ENCODE measurements at places on chromosomes 12 and 14.
A peak's percentile ranks its signal among the peaks of the same experiment; 100 is the strongest.

- peak; percentile 94 for DNase-seq
Measured at GRCh38 chr12:68856510-68856909, 48.5 kb downstream of the MDM2 start.

DNA sequence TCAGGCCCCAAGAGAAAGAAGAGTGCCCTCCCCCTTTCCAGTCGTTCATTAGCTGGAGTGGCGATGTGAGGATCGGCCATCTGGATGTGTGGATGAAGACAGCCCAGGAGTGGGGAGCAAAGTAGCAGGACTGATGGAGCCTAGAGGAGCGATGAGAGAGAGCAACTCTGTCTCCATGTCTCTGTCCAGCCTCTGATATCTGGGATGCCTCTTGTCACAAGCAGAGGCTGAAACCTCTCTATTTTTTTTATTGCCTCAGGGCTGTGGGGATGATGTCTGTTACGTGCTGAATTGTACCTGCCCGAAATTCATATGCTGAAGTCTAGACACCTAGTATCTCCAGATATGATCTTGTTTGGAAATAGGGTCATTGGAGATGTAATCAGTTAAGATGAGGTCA, 2.7 kb downstream of the SERPINA11 start:
- DNase-seq = no peak

DNA sequence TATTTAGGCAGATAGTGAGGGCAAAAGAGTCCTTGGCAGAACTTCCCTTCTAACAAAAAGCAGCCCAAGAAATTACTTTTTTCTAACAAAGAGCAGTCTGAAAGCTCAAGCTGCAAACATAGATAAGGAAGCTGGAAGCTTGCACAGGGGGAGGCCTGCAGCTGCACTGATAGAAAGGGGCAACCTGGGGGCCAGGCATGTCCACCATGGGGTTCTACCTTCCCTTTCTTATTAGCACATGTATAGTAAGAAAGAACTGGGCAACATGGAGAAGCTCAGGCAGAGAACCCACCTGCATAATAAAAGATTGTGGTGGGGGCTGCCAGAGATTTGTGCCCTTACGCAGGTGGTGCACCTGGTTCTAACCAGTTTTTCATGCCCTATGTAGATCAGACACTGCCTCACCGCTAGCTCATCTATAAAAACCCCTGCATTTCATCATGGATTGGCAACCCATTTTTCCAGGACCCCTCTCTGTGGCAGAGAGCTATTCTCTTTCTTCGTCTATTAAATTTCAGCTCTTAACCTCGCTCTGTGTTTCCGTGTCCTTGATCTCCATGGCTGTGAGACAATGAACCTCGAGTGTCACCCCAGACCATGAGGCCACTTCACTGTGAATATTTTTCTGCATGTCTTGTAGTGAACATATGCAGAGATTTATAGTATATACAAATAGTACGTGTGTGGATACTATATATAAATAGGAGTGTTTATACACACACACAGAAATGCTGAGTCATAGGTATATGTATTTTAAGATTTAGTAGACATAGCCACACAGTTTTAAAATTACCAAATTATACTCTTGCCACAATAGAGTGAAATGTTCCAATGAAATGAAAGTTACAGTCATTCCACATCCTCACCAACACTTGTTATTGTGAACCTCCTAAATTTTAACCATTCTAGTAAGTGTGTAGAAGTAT, 53.0 kb downstream of the PEX5 start:
- no peak for DNase-seq

GRCh38 chr12:46357438-46358324, 14.9 kb downstream of the SLC38A2 start:
- no peak for DNase-seq

- DNase-seq = no peak
Measured at GRCh38 chr12:89935850-89936249, 227.2 kb upstream of the ATP2B1 start.

DNA sequence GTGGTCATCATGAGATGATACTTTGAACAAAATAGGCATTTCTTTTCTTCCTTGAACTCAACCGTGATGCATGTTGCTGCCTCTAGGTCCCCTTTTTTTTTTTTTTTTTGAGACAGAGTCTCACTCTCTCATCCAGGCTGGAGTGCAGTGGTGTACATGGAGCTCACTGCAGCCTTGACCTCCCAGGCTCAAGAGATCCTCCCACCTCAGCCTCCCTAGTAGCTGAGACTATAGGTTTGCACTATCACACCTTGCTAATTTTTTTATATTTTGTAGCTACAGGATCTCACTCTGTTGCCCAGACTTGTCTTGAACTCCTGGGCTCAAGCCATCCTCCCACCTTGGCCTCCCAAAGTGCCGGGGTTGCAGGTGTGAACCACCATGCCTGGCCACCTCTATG, 20.6 kb downstream of the DIP2B start:
- DNase-seq = no peak

DNA sequence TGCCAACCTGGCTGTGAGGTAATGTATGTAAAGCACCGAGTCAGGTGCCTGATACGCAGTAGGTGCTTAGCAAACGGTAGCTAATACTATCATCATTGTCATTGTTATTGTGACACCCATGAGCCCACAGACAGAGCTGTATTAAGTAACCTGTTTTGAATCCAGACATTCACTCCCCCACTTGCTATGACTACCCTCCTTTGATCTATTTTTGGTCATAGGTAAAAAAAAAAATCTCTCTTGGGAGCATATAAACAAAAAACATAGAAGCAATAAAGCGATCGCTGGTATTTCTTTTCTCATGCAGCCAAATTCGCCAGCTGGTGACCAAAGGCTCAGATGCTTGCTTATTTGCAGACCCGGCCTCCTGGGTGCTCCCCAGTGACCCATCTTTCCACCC, 330.2 kb downstream of the DPF3 start:
- DNase-seq = peak; percentile 37

- DNase-seq = no peak
Measured at GRCh38 chr12:115203701-115204100, 519.7 kb upstream of the TBX3 start.

DNA sequence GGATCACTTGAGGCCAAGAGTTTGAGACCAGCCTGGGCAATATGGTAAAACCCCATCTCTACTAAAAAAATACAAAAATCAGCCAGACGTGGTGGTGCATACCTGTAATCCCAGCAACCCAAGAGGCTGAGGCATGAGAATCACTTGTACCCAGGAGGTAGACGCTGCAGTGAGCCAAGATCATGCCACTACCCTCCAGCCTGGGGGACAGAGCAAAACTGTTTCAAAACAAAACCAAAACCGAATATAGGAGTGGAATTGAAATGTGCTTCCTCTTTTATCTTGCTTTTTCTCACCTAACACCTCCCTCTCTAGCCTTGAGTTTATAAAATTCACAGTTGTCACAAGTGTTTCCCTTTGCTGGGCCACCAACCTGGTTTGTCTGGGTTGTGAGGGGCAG, 181.9 kb downstream of the PAH start:
- no peak for DNase-seq

DNA sequence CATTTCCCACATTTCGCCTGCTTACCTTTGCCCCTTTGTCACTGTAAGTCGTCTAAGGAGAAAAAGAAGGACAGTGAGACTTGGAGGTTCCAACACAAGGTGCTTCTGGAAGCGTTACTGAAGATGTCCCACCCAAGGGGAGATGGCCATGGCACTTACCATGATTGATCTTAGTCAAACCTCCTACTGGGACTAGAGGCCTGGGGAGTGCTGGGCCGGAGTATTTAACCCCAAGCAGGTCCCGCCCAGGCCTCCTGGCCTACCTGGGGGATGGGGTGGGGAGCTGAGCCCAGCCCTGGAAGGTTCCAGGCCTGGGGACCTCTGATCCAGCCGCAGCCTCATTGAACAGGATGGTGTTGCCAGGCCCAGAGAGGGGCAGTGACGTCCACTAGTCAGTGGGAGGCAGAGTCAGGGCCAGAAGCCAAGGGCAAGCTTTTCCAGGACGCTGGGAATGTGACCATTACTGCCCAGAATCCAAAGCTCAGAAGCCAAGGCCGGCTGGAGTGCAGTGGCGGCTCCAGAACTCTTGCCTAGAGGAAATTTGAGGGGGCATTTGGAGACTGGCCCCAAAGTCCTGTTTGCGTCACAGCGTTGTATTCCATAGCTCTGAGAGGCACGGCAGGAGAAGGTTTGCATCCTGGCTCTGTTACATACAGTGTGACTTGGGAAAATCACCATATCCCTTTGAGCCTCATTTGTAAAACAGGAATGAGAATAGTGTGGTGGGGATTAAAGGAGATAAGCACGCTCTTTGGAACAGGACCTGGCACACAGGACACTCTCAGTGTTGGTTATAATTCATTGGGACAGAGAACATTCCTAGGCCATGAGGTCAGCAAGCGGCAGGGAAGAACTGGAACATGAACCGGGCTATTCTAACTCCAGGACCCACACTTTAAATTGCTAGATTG, at the start of gene HPD:
TSS of gene HPD (minus strand) at position 198 of the 911 bp plus-strand sequence. CDS start at position 162, 36 bp downstream.
- no peak for DNase-seq

DNA sequence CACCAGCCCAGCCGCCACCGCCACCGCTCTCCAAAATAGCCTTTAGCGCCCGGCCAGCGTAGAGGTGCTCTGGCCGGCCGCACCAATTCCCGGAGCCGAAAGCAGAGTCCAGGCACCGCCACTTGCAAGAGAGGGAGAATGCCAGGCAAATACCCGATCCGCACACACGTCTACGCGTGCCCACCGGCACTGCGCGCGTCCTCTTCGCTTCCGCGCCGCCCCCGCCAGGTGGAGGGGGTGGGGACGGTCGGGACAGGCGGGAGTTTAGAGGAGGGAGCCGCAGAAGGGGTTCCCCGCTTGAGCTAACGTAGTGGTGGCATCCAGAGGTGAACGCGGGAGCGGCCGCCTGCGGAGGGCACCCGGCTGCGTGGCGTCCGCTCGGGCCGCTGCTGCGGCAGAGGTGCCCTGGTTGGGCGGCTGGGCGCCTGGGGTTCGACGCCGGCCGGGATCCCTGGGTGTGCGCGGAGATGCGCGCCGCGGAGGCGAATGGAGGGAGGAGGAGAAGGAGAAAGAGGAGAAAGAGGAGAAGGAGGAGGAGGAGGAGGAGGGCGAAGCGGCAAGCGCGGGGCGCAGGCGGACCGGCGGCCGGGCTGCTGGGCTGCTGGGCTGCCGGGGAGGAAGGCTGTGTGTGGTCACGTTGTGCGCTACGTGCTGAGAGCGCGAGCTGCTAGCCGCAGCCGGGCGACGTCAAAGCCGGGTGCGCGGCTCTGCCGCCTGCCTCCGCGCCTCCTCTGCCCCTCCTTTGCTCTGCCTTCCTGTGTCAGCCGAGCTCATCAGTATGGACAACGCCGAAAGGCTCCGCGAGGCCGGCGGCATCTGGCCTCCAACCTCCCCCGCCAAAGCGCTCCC, at the start of gene MDGA2:
TSS of gene MDGA2 (minus strand) at position 140 of the 849 bp plus-strand sequence.
- DNase-seq = no peak

- DNase-seq = peak; percentile 47
Measured at GRCh38 chr14:54784657-54785056, 118.0 kb downstream of the GCH1 start.

DNA sequence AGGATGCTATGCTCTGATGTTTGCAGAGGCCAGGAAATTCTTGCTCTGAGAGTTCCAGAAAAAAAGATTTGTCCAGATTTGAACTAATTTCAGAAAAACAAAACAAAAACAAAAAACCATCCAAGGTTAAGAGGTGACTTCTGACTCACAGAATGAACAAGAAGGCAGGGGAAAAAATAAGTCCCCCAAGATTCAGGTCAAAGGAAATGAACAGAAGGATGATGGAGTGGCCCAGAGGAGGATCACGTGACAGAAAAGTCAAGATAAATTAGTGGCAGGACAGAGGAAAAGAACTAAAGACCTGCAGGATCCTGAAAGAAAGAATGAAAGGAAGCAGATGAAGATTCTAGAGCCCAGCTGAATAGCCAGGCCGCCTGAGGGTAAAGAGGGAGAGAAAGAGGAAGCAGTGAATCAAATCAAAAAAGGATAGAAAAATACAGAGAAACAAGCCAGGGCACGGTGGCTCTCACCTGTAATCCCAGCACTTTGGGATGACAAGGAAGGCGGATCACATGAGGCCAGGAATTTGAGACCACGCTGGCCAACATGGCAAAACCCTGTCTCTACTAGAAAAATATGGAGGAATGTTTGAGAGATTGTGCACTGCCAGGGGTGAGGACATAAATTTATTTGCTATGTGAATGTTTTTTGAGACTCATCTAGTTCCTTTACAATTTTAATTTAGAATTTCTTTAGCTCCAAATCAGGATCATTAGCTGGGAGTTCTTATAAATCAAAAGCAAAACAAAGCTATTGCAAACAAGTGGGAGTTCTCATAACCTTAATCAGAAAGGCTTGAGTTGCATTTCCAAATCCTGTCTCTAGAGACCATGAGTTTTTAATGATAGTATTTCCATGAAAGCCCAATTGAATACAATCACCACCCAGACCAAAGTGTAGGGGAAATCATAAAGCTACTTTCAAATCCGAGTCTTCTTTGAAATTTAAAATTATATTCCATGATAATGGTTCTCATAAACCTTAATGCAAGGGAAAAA, 217.1 kb upstream of the PLEKHG7 start:
- no peak for DNase-seq

- no peak for DNase-seq
Measured at GRCh38 chr12:109625131-109625559, 51.6 kb downstream of the MVK start.

DNA sequence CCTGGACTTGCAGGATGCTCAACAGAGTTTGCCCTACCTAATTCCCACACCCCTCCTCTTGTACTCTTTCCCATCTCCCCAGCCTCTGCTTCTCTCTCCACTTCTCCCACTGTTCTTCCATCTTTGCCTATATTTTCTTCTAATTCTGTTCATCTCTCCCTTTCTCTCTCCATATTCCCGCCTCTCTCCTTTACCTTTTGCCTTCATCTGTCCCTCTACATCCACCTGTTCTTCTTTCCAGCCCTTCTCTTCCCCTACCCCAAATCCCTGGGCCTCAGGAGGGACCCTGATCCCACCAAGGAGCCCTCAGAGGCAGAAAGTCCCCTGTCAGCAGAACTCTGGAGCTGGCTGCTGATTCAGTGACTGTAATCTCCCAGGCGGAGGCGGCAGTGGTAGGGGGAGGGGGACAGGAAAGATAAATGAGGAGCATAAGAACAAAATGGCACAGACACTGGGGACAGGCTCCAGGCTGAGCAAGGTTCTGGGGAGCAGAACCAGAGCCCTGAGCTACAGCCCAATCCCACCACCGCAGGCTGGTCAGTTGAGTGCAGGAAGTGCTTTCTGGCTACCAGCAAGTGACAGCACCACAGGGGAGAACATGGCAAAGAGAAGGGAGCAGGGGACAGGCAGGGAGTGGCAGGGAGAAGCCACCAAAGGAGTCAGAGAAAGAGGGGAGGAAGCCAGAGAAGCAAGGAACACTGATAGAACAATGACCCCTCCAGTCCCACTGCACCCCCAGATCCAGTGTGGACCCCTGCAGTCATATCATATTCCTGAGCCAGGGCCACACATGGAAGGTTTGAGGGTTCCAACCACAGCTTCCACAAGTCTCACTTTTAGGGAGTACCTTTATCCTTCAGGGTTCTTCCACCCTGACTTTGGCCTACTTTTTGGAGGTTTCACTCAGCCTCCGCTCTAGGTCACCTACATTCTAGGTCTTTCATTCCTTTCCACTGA, 27.0 kb downstream of the SMUG1 start:
- DNase-seq = no peak

- no peak for DNase-seq
Measured at GRCh38 chr12:112740387-112740934, 51.1 kb upstream of the RPH3A start.
